Erythroblast (primary cell): ENCODE measurements at places on chromosomes 1 and 21.

DNA sequence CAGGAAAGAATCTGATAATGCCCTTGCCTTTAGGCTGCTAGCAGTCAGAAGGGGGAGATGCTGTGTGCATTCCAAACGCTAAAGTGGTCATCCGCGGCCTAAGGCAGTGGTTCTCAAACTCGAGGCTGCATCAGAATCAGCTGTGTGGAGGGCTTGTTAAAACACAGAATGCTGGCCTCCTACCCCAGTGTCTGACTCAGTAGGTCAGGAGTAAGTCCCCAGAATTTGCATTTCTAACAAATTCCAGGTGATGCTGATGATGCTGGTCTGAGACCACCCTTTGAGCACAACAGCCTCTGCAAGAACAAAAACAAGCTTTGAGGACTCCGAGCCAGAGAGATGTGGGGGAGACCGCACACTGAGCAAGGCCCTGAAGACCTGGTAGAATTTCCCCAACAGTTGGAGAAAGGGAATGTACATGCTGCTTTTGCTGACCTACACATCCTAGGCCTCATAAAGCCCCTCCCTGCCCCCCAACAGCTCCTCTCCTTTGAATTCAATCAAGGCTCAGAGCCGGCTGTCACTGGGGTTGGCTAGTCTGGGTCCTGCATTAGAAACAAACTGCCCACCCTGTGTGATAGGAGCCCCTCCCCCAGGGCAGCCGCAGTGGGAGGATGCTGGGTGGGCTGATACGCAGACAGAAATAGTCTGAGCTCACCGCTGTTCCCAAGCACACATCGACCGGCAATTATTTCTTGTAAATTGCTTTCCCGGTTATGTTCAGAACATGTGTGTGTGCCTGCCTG, 27.1 kb downstream of the SHISAL2A start:
- no peak for DNase-seq

DNA sequence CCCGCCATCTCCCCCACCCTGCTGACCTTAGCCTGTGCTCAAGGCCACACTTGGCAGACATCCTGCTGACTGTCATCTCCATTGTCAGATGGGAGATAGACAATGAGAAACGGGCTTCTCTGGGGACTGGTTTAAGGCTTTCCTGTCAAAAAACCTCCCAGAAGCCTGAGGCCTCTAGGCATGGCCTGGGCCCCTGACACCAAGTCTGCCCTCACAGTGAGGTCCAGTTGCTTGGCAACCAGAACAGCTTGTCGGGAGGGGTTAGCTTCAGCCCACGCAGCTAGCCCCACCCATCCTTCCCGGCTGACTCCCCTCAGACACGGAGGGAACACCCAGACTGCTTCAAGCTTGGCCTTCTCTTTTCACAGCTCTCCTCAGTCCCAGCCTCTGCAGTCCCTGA, 11.0 kb downstream of the PLEKHA6 start:
- peak; percentile 54 for DNase-seq

GRCh38 chr21:42493109-42494060, 2.6 kb downstream of the RSPH1 start:
- no peak for DNase-seq

- peak; percentile 93 for DNase-seq
These were observed 1.2 kb upstream of the TRAPPC3 start for GRCh38 chr1:36150296-36151133.

GRCh38 chr1:25037174-25038074, 107.3 kb upstream of the RUNX3 start:
- DNase-seq: peak; percentile 52
